ENCODE measurements at places on chromosomes 1 and 21.

GRCh38 chr1:154772606-154773506 lies 97.2 kb downstream of the KCNN3 start:
- DNase-seq = no peak

DNA sequence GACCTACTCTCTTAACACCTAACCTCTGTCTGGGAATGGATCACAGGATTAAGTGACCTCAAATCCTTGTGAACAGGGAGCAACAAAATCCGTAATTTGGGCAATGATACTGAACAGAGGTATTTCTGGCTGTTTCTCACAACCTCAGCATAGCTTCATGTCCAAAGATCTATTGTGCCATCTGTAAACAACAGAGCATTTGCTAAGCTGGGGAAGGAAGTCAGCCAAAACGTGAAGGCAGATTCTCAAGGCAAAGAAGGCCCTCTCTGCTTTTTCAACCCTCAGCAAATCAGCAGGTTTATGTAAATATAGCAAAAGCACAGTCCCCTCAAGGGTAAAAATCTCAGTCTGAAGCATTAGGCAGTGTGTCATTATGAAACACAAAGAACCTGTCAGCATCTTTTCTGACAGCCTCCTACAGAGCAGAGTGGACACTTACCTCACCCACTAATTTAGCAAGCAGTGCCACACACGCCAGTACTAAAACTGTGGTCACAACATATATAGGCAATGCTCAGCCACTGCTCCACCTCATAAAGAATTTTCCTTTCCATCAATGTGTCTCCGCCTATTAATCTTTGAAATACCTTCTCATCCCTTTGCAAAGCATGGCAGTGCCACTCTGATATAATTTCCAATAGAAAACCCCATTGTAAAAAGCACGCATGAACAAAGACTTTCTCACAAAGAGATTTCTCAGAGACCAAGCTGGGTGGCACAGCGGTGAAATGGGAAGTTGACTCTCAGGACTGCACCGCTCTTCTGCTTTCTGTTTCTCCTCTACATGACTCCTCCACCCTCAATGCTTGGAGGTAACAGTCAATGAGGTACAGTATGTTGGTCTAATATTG lies 188.0 kb downstream of the RERE start:
- DNase-seq = no peak

DNA sequence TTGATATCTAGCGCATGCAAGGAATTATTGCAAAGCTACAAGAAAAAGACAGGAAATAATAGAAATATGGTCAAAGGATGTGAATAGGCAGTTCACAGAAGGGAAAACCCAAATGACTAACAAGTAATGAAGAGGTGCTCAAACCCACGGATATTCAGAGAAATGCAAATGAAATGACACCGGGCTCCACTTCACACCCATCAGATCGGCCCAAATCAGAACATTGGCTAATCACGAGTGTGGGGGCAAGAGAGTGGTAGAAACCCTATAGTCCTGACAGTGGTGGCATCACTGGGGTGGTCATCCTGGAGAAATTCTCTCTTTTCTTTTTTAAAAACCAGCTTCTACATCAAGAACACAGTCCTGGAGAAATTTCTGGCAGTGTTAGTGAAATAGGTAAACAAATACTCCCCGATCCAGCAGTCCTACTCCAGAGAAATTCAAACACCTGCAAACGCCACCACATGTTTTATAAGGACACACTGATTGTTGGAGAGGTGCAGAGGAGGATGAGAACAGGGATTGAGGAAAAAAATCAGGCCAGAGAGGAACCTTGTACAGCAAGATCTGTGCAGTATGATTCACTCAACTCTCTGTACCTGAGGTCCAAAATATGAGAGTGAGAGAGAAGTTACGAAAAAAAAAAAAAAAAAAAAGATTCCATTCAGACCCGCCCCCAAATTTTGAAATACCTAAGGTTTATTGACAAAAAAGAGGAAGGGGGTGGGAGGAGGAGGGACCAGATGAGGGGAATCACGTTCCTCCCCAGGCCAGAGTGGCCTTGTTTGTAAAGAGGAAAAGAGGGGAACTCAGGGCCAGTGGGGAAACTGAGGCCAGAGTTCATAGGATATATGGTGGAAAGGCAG lies 9.2 kb upstream of the TNFRSF1B start:
- no peak for DNase-seq

DNA sequence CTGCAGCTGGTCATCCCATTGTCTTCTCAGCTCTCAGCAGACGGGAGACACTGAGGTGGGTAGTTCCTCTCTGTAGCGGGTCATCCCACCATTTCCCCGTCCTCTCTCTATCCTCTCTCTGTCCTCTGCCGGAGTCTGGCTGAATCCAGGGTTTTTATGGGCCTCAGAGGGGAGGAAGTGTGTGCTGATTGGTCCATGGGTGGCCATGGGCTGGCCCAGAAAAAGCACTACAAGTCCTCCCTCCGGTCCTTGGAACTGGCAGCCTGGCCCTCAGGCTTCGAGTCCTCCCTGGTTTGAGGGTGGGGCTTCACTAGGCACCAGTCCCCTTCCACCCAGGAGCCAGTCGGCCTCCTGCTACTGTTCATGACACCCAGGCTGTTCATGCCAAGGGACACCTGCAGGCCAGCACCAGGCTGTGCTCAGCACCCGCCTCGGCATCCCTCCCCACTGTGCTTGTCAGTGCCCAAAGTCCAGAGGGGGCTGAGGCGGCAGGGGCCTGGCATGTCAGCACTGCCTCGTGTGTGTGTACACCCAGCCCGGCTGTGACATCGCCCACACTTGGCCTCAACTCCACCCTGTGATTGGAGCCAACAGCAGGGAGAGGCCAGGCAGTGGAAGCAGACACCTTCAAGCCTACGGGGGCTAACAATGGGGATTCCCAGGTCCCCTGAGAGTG lies 23.0 kb upstream of the LRRC8C start:
- no peak for DNase-seq

DNA sequence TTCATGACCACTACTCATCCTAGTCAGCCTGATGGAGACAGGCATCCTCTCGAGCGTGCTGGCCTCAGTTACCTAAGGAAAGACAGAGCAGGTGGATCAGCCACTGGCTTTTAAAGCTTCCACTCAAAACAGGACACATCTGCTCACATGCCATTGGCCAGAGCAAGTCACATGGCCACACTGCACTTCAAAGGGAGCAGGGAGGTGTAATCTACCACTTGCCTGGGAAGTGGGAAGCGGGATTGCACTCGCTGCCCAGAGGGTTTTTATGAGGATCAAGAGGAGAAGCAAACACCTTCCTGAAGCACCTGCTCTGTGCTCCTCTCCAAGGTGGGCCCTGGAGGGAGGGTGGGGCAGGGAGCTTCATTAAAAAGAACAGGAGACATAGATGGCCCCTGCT lies 108.0 kb downstream of the TAS1R2 start:
- DNase-seq = no peak
